Activated CD4-positive, alpha-beta T cell treated with anti-CD3 and anti-CD28 coated beads, Interleukin-2, amount 50 U/mL, for 1 hour (primary cell): ENCODE measurements at places on chromosomes 1 and 21.

DNA sequence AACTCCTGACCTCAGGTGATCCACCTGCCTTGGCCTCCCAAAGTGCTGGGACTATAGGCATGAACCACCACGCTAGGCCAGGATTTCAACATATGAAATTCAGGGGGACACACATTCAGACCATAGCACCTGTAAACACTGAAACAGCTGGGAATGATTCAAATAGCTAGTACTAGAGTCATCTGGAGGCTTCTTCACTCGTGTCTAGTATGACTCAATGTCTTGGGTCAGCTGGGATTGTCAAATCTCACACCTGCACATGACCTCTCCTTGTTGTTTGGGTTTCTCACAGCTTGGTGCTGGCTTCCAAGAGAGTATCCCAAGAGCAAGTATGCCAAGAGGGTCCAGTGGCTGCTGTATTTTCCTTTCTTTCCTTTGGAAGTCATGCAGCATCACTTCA lies 75.1 kb downstream of the PGM1 start:
- no peak for DNase-seq

DNA sequence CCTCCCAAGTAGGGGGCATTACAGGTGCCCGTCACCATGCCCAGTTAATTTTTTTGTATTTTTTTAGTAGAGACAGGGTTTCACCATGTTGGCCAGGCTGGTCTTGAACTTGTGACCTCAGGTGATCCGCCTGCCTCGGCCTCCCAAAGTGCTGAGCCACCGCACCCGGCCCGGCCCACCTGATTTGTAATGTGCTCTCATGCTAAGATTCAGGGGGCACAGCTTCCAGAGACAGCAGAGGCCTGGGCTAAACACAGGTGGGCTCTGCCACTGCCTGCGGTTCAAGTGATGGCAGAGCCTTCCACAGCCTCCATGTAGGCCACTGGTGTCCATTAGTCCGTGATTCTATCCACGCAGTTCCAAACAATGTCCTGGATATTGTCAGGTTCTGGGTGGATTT lies 98.4 kb downstream of the PDE9A start:
- no peak for DNase-seq

DNA sequence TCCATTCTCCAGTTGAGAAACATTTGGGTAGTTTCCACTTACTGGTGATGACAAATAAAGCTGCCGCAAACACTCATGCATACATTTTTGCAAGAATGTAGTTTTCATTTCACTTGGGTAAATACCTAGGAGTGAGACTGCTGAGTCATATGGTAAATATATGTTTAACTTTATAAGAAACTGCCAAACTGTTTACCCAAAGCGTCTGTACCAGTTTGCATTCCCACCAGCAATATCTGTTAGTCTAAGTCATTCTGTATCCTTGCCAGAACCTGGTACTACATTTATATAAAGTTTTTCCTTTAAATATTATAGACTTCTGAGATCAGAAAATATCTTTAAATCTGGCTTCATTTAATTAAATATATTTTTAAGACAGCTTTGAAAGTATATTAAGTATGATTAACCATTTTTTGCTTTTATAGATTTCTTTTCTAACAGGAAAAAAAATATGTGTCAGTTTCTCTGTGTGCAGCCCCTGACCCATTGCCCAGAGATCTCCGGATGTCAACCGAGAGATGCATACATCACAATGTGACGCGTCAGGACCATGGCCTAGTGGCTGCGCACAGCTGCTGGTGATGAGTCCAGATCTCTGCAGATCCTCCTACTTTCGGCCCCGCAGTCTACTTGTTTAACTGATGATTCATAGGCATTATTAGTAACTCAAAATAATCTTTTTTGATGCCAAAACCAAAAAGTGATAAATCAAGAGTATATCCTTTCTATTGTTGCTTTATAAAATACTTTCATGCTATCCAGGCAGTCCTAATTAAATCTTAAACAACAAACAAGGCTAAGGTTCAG lies 227.1 kb upstream of the MAP1LC3C start:
- DNase-seq: no peak

GRCh38 chr1:240274569-240274968 lies 182.9 kb downstream of the FMN2 start:
- no peak for DNase-seq

DNA sequence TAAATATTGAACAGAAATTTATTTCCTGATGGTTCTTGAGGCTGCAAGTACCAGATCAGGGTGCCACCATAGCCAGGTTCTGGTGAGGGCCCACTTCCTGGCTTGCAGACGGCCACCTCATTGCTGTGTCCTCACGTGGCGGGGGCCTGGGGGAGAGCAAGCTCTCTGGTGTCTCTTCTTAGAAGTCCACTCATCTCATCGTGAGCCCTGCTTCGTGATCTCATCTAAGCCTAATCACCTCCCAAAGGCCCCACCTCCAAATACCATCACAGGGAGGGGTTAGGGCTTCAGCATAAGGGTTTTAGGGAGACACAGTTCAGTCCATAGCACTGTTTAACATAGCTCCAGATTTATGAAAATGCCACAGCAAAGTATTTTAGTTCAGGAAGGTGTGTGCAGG lies 119.7 kb downstream of the PRDM2 start:
- no peak for DNase-seq

DNA sequence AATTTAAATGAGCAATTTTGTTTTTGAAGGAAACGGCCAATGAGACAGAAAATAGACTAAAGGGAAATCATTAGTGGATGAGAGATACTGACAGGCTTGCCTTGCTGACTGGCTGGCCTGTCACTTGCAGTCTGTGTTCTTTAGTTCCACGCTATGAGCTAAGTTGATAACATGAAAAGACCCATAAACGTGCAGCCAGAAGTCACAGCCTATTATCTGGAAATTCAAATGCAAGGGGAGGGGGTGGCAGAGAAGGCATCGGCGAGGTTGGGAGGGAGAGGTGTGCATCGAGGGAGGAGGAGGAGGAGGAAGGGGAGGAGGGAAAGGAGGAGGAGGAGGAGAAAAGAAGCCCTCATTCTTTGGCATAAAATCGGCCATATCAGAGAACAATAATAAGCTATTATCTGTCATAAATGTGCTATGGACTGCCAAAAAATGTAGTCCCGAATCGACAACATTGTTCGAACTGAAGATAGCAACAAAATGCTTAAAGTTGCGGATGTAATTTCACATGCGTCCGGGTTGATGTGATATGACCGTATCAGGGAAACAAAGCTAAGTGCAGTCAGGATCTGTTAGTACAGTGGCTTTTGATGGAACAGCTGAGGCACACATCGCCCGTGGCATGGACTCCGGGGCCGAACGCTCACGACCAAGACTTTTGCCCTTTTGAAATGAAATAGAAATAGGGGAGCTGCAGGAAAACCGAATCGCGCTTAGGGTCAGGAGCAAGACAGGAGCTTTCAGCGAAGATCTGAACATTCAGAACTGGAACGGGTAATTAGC lies 11.6 kb upstream of the BARHL2 start:
- no peak for DNase-seq

GRCh38 chr1:156033011-156033410 lies 12.3 kb upstream of the SSR2 start:
- no peak for DNase-seq

DNA sequence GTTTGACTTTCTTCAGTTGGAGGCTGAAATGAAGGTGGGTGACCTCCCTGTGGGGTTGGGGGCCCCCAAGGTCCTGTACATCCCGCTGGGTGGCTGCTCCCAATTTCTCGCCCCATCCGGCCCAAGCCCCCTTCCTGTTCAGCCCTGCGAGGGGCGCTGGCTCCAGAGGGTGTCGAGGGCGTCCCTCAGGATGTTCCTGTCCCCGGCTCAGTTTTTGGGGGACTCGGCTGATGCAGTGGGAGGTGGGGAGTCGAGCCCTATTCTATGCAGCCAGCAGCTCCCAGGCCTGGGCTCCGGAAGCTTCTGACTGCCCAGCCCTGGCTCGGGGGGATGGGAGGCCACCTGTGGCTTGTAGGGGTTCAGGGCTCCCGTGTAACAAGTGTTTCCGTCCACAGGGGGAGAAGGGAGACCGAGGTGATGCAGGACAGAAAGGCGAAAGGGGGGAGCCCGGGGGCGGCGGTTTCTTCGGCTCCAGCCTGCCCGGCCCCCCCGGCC lies 38.2 kb downstream of the SLC19A1 start:
- no peak for DNase-seq

- DNase-seq: no peak
Observed at GRCh38 chr1:60886793-60887331, 195.5 kb upstream of the NFIA start.

GRCh38 chr1:1426496-1427105 lies 5.5 kb upstream of the ANKRD65 start:
- DNase-seq: no peak

GRCh38 chr1:241639623-241640148 lies 483 bp downstream of the CHML start:
- peak; percentile 8 for DNase-seq

DNA sequence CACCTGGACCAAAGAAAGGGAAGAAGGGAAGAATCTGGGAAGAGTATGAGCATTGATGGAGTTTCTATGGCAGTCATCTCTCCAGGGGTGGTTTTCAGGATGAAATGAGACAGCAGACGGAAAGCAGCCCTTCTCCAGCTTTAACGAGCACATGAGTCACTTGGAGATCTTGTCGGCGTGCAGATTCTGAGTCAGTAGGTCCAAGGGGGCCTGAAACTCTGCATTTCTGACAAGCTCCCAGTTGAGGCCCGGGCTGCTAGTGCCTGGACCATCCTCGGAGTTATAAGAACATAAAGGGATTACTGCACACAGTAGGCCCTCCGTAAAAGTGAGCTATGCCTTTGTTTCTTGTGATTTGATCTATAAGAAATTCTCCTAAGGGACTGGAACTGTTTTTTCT lies 17.6 kb downstream of the HSPG2 start:
- no peak for DNase-seq

DNA sequence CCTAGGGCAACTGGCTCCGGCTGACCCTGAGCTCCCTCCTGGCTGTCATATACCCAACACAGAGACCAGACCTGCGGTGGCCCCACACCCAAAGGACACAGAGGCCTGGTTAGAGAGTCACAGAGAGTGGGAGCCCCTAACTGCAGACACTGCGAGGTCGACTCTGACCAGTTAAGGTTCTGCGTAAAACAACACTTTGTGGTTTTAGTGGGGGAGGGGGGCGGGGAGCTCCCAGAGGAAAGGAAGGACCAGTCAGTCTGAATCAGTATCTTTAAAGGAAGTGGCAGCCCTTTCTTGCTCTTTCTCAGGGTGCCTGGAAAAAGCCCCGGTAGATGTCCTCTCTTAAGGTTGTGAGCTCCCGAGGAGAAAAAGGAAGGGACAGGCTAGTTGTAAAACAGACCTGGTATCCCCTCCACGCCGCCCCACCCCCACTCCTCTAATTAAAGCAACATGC lies 2.4 kb downstream of the SSBP3 start:
- DNase-seq: no peak

- DNase-seq: no peak
Observed at GRCh38 chr1:160781914-160782689, 13.9 kb upstream of the LY9 start.

DNA sequence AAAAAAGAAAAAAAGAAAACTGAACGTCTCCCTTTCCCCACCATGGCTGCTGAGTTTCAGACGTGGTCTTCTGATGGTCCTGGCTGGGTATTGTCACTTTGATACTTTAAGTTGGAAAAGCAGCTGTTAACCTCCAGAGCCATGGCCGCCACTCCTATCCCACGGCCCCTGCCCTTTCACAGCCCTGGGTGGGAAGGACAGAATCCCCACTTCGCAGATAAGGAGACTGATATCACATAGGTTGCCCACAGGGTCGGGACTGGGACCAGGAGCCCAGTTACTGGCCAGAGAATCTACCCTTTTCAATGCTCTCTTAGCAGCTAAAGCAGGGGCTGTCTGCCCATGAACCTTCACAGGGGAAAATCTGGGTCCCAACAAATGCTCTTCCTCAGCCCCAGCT lies 16.8 kb downstream of the BMP8A start:
- DNase-seq: no peak

GRCh38 chr1:12333036-12333785 lies 103.4 kb downstream of the VPS13D start:
- DNase-seq: no peak

DNA sequence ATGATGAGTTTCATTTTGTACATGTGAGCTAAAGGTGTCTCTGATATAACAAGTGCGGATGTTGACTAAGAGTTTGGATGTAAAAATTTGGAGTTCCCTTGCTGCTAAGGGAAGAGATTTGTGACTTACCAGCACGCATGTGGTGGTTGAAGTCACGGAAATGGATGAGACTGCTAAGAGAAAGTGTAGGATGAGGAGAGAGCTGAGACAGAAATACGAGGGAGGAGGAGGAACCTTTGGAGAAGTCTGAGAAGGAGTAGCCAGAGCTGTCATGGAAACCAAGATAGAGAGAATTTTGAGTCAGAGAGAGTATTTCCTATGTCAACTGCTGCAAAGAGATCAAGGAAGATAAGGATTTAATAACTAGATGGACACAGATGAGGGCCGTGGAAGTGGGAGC lies 106.5 kb upstream of the COL24A1 start:
- DNase-seq: no peak

DNA sequence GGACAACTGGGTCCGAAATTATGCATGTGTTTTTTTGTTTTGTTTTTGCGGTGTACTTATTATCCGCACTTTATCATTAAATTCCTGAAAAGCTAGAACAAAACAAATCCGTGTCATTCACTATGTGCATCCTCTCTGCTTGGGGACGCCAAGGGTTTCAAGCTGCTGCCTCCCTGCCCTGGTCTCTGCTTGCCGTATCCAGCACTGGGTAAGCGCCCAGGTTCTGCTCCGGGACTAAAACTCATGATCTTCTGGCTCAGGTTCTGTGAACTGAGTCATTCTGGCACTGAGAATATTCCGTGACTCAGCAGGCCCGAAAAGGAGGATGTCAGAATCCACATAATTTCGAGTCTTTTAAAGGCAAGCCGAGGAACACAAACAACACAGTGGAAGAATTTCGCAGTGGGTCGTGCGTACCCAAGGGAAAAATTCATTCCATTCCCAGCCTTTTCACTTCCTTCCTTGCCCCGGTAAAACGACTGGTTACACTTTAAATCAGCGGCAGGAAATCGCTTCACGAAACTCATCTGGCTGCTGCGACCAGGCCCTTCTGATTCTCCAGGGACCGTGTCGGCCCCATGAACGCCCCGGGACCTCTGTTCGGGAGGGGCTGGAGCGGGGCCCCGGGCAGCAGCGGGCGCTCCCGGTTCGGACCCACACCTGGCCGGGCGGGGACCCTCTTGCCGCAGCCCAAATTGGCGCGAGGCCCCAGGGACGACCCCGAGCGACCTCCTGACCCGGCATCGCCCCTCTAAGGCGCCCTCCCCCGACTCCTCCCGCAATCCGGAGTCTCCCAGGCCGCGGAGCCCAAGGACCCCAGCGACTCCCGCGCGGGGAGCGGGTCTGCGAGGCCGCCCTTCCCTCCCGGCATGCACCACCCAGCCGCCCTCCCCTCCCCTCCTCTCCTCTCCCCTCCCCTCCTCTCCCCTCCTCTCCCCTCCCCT lies 746 bp upstream of the LAMC1 start:
- no peak for DNase-seq
